ENCODE measurements at places on chromosomes 2 and 18.

GRCh38 chr2:219434468-219434717 lies 250 bp upstream of the SPEG start:
- DNase-seq: no peak

GRCh38 chr2:233290051-233290845 lies 17.4 kb upstream of the SAG start:
- no peak for DNase-seq

GRCh38 chr18:69935319-69936190 lies 12.1 kb downstream of the CD226 start:
- DNase-seq: peak; percentile 69

DNA sequence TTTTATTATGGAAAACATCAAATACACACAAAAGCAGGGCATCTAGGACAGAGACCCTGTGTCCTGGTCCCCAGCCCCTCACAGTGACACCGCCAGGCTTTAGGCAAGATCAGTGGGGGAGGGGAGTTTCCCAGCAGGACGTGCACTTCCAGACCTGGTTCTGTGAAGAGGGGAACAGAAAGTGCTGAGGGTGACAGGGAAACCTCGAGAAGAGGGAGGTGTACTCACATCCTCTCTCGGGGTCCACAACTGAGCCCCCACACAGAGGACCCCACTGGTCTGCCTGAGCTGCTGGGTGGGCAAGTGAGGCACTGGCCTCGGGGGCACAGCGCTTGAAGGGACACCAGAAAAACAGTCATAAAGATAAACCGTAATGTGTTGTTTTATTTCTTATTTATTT lies 4.4 kb upstream of the GPR35 start:
- DNase-seq: no peak

- DNase-seq: no peak
These were observed 82.8 kb upstream of the CPO start for GRCh38 chr2:206856513-206856912.

DNA sequence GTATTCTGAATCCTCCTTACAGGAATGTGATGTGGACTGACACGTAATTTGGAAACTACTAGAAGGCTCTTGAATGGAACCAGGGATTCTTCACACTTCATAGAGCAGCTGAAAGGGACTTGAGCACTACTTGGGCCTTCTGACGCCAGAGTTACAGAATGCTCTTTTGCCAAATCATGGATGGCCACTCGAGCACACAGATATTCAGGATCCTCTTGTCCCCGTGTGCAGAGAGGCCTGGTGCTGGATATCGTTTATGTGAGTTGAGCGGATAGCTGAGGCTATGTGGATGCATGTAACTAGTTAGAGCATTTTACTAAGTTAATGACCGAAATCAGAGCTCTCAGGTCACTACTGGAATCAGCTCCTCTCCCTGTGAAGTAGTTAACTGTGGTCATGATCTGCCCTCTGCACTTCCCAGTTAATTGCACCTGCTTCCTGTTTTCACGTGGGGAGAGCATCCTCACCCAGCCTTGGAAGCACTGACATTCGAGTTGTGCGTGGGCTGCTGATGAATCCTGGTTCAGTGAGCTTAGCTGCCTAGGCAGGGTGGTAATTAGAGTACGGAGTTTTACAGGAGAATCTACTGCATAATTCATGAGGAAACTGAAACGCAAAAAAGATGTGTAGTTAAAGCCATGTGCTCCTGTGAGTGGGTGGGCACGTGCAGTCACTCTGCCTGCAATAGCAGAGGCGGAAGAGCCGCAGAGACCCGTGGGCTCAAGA lies 5.2 kb upstream of the TPO start:
- DNase-seq: no peak

- no peak for DNase-seq
These were observed 103.0 kb downstream of the KYNU start for GRCh38 chr2:142980246-142981068.

- DNase-seq: no peak
These were observed 63.8 kb upstream of the PPP1CB start for GRCh38 chr2:28687640-28688385.

DNA sequence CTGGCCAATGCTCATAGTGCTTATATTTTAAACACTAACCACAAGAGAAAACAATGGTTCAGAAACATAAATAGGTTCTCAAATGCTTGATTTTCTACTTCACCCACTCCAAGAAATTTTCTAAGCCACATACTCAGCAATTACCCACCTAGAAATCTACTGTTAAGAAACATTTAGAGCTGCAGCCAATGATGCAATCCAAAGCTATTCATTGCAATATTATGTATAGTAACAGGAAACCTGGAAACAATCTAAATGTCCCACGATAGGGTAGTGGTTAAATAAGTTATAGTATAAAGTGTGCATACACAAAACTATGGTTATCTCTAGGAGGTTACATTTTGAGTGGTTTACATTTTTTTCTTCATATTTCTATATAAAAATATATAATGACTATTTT lies 5.7 kb downstream of the FAM237A start:
- DNase-seq: no peak

DNA sequence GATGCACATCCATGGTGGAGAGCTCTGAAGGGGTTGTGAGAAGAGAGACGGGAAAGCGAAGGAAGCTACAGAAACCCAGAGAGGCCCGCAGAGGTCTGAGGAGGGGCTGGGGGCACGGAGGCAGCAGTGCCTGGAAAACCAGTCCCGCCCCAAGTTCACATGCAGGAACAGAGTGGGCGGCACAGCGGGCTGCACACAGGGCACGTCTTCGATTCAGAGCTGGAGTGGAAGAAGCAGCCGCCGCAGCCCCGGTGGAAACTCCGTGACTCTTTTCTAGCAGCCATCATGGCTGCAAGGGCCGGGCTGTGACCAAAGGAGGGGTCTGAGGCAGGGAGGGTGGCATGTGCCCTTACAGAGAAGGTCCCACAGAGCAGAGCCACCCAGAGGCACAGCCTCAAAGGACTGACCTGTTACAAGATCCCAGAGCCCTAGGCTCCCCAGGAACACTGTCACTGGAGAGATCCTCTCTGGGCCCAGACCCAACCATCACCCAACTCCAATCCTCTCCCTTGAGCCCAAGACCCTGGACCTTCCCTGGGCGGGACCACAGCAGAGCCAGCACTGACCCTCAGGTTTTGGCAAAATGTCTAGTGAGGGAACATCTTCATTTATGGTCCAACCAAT lies 10.7 kb downstream of the PRKAG3 start:
- DNase-seq: no peak

DNA sequence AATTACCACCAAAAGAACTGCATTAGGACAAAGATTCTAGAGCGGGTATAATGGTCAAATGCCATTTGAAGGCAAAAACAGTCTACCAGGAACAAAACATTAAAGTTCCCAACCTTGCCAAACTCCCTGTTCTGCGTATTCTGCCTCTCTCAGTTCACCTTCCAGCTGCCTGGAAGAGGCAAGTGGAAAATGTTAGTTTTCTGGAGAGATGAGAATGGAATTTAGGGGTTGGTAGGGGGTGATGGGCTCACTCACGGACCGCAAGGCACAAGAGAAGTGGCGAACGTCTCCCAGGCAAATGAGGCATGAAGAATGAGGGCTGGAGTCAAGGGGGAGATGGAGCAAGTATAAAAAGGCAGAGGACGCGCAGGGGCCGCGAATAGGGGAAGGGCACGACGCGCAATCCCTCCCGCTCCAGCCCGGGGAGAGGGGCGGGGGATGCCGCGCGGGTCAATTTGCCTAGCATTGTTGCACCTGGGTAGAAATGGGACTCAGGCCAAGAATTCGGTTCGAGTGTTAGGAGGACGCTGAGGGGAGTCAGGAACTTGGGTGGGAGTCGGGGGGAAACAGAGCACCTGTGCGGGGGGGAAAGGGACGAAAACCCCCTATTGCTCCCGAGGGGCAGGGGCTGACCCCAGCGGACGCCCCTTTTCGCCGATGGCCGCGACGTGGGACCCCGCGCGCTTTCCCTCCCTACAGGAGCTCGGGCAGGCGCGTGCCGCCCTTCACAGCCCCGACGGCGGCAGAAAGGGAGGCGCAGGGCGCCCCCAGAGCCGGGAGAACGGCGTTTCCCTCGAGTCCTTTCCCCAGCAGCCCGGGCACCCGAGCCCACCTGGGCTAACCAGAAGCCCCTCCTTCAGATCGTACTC lies 573 bp downstream of the PAIP2B start:
- DNase-seq: no peak

- DNase-seq: no peak
These were observed 54.8 kb downstream of the CDH20 start for GRCh38 chr18:61388010-61388409.

- DNase-seq: no peak
These were observed 6.8 kb upstream of the PCARE start for GRCh38 chr2:29080886-29081743.

DNA sequence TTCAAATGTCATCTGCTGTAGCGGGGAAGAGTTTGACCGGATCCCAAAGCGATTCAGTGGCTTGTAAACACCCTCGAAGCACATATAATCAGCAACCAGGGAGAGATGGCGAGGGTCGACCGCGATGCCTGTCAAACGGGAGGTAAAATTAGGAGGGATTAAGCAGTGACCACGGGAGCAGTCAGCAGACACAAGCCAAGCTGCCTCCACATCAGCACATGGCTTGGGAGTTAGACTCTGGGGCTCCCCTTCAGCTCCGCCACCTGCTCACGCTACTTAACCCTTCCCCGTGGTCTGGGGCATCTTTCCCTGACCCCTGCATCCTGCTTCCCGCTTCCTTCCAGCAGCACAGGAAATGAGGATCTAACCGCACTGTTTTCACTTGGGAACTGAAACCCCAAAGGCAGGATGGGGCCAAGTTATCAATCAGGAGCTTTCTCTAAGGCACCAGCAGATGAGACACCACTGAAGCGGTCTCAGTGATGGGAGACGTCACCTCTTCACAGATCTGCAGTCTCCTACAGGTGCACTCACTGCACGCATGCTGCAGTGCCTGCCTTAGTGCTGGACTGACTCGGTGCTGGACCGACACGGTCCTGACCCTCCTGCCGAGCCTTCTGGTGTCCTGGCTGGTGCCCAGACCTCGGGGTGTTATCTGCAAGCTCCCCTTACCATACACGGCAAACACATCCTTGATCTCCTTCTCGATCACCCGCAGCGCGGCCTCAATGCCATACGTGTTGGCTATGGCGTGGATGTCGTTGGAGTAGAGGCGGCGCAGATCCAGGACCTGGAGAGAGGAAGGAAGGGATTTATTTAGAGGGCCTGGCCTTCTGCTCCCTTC lies 77.5 kb downstream of the POLR1A start:
- DNase-seq: no peak

GRCh38 chr2:148461876-148462275 lies 182.7 kb upstream of the EPC2 start:
- DNase-seq: no peak

DNA sequence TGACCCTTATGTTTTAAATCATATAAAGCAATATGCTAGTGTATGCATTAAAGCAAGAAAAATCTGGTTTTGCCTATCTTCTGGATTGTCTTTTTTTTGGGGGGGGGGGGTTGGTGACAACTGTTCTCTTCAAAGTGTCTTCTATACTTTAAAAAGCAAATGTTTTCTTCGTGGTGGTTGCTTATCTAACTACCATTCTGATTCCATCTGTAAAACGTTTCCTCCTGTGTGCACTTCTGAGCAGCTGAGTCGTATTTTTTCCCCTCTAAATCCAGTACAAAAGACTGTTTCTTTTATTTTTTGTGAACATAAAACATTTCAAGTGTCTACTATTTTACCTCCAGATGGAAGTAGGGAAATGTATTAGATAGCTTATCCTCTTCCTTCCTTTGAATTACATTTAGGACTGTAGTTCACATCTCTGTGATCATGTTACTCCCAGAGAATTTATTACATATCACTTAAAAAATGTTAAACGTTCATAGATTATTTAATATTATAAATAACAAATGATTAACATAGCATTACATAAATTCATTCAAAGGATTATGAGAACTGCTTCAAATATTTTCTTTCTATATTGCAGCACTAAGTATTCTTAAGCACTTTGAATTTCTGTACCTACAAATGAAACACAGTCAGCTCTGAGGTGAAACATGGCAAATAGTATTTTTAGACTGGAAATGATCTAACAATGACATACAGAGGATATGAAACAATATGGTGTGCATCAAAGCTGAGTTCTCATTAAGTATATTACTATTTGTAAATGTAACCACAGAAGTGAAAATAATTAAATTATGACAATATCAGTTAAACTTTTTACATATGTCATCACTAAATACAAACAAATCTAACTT lies 56.4 kb downstream of the SCN3A start:
- no peak for DNase-seq

DNA sequence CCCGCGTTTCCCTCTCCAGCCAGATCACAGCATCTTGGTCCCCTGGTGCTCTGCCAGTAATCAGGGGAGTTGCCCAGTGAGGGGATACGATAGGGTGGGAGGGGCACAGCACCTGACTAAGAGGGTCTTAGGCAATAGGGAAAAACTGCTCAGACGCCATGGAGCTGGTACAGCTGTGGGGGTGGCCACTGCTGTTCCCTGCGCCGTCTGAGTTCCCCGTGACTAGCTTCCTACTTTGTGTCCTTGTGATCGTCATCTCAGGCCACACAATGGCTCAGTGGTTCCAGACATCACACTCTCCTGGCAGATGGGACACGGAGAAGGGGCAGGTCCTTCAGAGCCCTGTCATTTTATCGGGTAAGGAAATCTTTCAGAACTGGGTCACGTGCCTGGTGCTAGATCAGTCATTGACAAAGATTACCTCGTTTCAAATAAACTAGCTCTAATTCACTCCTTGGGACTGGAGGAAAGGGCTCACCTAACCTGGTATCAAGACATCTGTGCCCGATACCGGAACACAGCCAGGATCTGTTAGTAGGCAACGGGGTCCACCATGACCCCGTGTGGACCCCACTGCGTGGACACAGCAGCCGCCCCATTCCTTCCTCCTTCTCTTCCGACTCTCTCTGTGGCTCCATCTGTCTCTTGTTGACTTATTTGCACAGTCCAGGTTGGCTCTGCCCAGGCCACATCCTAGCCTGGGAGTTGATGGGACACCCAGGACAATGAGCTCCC lies 101.6 kb downstream of the PTGR3 start:
- DNase-seq: no peak

- no peak for DNase-seq
These were observed 698.1 kb upstream of the NXPH2 start for GRCh38 chr2:139478165-139478914.

- DNase-seq: no peak
These were observed 231.1 kb downstream of the DYSF start for GRCh38 chr2:71684226-71685072.

DNA sequence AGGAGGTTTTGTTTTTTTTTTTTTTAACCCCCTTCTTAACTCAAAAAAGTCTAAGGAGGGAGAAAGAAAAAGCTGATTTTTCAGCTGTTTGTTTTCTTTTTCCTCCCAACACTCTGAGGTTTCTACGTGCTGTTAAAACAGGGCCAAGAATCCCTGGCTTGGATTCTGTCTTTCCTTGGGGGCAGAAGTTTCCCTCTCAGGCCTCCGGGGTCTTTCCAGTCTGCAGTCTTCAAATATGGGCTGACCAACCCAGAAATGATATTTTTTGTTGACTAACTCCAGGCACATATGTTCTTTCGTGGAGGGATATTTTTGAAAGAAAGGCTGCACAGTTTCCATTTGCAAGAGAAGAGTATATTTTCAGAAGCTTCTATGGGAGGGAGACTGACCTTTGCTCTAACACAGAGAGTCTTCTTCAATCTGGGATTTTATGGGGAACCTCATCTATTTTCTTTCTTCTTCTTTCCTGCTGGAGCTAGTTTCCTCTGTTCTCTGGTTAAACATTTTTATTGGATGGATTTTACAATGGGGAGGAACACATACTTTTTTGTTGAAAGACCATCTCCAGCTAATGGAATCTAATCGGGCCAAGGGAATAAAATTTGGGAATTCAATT lies 93.3 kb upstream of the SPRED2 start:
- no peak for DNase-seq
